Right ventricle myocardium inferior (tissue), 1 donor: ENCODE measurements at places on chromosomes 7 and 10. TPM values are rescaled to one million over a fixed set of nuclear protein-coding genes. Genes with fewer than 3 reads are reported as not detected.

- no peak for DNase-seq
Measured at GRCh38 chr10:31683682-31684081, 244.9 kb downstream of the ARHGAP12 start.

NPTX2 gene
- total RNA-seq: 3.1 TPM

DNA sequence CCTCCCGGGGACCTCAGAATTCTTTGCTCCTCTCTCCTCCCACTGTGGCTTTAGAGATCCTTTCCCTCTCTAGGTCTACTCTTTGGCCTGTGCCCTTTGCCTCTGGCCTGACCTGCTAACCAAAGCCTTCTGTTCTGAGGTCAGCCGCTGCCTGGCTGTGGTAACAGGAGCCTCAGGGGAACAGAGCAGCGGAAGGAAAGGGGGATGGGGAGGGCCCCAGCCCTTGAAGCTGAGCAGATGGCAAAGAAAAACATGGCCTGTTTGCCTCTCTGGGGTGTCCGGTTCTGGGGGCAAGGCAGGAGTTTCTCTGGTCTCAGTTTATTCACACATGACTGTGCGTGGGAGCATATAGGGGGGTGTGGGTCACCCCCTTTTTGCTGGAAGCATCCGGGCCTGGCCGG lies 28.2 kb downstream of the COL26A1 start:
- DNase-seq: no peak

- DNase-seq: no peak
Measured at GRCh38 chr7:86407291-86407690, 236.4 kb upstream of the GRM3 start.

- DNase-seq: no peak
Measured at GRCh38 chr7:115980159-115980558, 50.4 kb downstream of the TFEC start.

LRRC18 gene
- not detected for total RNA-seq

DNA sequence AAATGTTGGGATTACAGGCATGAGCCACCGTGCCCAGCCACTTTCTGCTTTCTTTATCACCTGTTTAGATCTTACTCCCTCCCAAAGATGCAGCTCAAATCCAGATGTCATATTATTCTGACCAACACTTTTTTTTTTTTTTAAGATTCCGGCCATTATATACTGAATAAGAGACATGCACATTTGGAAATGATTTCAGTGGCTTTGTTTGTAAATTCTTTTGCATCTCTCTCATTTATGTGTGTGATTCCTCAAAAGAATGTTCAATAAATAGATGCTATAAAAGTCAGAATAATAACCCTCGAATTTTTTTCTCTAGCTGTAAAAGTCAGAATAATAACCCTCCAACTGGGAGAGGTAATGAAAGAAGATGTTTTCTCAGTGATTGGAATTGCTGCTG lies 25.4 kb downstream of the HECW1 start:
- no peak for DNase-seq

GRID2IP gene
- total RNA-seq: not detected

SLC26A4 gene
- 0.27 TPM for total RNA-seq

SYCE1 gene
- 0.35 TPM for total RNA-seq

GRCh38 chr7:122544463-122544862 lies 154.5 kb downstream of the RNF133 start:
- DNase-seq: no peak

WDFY4 gene
- 2.5 TPM for total RNA-seq

DNA sequence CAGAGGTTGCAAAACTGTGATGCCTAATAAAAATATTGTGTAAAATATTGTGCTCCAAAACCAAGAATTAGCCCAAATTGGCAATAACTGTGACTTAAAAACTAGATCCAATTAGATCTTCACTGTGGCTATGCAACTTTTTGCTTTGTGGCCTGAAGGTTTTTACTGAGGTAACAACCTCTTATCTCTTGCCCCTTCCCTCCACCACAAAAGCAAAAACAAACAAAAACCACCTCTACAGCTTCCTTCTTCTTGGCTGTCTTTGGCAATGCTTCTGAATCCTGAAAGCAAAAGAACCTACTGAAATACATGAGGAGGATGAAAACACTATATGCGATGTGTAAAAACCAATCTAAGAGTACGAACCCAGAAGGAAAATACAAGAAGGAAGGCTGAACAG lies 226.7 kb upstream of the MBL2 start:
- no peak for DNase-seq

GRCh38 chr7:39453743-39454355 lies 112.4 kb upstream of the YAE1 start:
- DNase-seq: no peak

ODAD2 gene
- total RNA-seq: not detected

GRCh38 chr7:55303220-55303619 lies 61.9 kb upstream of the LANCL2 start:
- no peak for DNase-seq

ANKRD2 gene
- 418 TPM for total RNA-seq

DNA sequence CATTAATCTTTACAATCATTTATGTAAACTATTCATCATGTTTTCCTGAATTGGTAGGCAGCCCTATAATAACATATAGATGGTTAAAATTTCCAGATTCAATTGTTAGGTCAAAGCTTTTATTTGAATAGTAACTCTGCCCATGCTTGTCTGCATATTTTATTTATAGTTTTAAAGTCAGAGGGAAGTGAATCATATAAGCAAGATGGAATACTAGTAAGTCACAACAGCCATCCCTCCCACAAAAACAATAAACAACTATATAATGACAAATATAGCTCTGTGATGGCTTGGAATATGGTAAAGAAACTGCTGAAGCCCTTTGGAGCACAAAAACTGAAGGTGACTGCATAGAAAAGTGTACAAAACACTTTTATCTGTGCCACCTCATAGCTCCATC lies 156.3 kb upstream of the TMEM106B start:
- no peak for DNase-seq

DNA sequence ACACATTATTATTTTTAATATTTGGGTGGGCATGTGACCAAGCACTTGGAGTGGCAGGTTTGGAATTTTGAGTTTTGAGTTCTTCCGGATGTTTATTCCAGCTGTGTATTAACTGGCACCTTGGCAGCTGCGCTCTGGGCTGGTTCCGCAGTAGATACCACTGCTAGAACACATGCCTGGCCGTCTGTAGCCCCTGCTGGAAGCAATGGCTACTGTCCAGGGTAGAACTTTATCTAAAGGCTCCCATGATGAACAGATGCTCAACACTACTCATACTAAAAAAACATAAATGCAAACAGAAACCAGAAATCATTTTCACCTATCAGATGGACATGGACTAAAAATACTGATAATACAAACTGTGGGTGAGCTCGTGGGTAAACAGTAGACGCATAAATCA lies 19.4 kb upstream of the SH3PXD2A start:
- no peak for DNase-seq

DNA sequence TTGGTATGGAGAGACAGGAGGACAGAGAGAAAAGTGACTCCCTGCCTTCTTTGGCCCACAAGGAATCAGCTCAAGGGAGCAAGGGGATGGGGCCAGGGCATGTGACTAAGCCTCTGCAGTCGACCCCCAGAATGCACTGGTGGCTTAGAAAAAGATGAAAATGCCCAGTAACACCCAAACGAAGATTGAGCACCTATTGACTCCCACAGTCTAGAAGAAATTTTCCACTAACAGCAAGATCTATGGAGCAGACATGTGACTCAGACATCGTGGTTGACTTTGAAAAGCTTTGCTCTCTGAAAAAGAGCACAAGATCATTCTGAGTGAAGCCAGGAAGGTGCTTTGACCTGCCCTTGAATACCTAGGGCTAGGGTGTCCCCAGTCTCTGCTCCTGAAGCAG lies 586.0 kb downstream of the CALN1 start:
- DNase-seq: no peak

GDF2 gene
- total RNA-seq: not detected

DUSP5 gene
- 6.2 TPM for total RNA-seq

DNA sequence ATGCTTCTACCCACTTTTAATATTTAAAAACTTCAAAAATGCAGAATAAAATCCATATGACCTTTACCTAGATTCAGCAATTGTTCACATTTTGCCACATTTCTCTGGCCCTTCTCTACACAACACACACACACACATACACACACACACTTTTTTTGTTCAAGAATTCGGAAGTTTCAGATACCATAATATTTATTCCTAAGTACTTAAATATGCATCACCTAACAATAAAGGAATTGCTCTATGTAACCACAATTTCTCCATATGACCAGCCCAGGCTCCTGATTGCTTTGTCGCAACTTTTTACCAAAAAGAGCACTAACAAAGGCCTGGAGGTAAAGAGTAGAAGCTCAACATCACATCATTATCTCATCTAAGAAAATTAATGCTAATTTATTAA lies 106.6 kb downstream of the FAS start:
- no peak for DNase-seq

MASTL gene
- total RNA-seq: 1.5 TPM

DNA sequence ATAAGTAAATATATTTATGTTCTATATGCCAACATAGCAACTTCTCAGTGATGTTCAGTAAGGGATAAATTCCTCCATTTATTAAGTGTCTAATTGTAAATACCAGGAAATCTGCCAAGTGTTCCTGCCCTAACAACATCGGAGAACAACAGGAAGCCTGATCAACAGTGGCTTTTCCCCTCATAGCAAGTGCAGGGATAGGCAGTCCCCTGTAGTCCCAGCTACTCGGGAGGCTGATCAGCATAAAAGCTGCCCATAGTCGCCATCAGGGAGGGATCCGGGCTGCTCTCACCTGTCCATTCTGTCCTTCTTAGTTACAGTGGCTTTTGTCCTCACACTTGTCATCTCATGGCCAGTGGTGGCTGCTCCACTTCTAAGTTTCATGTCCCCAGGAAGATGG lies 141.3 kb downstream of the IDE start:
- DNase-seq: no peak

ACSL5 gene
- total RNA-seq: 6.4 TPM

DNA sequence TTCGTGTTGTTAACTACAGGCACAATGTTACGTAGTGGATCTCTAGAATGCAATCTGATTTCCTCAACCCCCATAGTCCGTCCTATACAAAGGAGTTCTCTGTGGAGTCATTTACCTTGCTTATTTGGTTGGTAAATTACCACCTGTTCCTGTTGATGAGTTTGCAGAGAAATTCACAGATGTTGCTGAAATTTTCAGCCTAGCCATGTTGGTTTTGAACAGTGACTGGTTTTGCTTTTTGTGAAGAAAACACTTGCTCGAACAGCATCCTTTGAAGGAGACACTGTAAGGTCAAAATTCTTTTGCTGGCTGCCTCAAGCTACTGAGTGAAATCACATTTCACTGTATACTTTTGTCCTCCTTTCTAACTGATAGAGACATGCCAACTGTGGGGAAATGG lies 15.4 kb upstream of the PRKCQ start:
- no peak for DNase-seq

GRCh38 chr7:141418066-141418465 lies 133.1 kb upstream of the AGK start:
- no peak for DNase-seq

- DNase-seq: peak; percentile 50
Measured at GRCh38 chr7:156998988-156999957, 11.2 kb downstream of the MNX1 start.

TMEM196 gene
- total RNA-seq: not detected

DNA sequence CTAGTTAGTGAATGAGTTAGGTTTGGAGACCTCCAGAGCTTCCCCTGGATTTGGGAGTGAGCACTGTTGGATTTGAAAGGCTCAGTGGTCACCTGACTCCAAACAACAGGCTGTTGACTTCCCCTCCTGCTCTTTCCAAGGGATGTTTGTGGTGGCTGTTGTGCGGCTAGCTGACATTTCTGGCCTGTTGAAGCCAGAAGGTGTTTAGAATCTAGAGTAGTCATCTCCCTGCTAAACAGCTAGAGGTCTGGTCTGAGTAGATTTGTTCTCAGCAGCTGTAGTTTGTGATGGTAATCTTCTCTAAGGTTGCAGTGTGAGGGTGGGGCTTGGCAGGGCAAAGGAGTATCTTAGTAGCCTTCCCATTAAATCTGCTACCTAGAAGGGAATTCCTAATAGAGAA lies 30.1 kb downstream of the BPGM start:
- DNase-seq: no peak

- no peak for DNase-seq
Measured at GRCh38 chr7:52135403-52135802, 818.8 kb upstream of the COBL start.

SKIDA1 gene
- 2.6 TPM for total RNA-seq

SPACDR gene
- 0.35 TPM for total RNA-seq

FRAT1 gene
- 5.4 TPM for total RNA-seq

DNA sequence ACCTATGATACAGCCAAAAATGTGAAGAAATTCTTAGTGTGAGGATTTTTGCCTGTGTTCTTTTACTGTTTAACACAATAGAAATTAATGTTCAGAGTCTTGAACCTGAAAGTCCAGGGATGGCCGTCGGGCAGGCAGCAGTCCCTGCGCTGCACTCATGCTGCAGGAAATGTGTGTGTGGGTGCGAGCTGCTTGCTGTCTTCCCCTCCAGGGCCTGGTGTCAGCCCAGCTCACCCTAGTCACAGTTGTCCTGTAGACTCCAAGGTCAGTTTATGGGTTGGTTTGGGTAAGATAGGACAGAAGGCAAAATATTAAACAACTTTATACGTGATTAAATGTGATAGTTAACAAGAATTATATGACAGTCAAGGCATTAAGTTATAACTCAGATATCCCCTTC lies 78.7 kb downstream of the DYNC2I1 start:
- DNase-seq: no peak

ZNF746 gene
- 8.4 TPM for total RNA-seq

DNA sequence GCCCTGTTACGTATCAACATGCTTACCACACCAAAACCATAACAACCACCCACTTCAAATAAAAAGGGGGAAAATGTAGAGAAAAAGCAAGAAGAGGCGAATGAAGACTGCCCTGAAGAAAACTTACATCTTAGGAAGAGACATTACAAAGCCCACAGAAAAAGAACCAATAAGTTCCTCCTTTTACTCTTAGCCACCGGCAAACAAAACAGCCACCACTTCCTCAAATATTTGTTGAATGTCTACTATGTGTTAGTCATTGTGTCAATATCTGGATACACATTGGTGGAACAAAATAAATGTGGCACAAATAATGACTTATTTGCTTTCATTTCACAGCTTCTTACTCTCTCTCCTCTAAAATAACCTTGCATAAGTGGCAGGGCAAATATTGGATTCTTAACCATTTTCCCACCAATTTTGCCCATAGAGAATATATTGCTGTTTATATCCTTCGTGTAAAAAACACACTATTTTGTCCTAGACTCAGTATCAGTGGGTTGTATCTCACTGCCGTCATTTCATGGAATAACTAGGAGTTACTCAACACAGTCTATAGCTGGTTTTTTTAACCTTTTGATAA lies 106.8 kb downstream of the ANK3 start:
- DNase-seq: no peak

SAMD9L gene
- 3.8 TPM for total RNA-seq

CACNB2 gene
- total RNA-seq: 45.6 TPM

TCF7L2 gene
- 12.4 TPM for total RNA-seq
